Activated CD8-positive, alpha-beta T cell treated with anti-CD3 and anti-CD28 coated beads, Interleukin-2, amount 10 ng/mL, durations not matched to agents 7 days and 5 days (primary cell): ENCODE measurements at places on chromosomes 12 and 14. TPM values are rescaled to one million over a fixed set of nuclear protein-coding genes. Genes with fewer than 3 reads are reported as not detected.

KRT2 gene
- total RNA-seq: 0.10 TPM

BRF1 gene
- total RNA-seq: 42.1 TPM

HOTAIR gene
- total RNA-seq: not detected

P3H3 gene
- total RNA-seq: 0.26 TPM

PAX9 gene
- not detected for total RNA-seq

ZDHHC22 gene
- total RNA-seq: not detected

CEP290 gene
- total RNA-seq: 10.6 TPM

TAS2R14 gene
- total RNA-seq: 2.1 TPM

RTL1 gene
- total RNA-seq: not detected

TBX3 gene
- not detected for total RNA-seq

PTPRB gene
- not detected for total RNA-seq

CPNE8 gene
- 1.6 TPM for total RNA-seq

DNA sequence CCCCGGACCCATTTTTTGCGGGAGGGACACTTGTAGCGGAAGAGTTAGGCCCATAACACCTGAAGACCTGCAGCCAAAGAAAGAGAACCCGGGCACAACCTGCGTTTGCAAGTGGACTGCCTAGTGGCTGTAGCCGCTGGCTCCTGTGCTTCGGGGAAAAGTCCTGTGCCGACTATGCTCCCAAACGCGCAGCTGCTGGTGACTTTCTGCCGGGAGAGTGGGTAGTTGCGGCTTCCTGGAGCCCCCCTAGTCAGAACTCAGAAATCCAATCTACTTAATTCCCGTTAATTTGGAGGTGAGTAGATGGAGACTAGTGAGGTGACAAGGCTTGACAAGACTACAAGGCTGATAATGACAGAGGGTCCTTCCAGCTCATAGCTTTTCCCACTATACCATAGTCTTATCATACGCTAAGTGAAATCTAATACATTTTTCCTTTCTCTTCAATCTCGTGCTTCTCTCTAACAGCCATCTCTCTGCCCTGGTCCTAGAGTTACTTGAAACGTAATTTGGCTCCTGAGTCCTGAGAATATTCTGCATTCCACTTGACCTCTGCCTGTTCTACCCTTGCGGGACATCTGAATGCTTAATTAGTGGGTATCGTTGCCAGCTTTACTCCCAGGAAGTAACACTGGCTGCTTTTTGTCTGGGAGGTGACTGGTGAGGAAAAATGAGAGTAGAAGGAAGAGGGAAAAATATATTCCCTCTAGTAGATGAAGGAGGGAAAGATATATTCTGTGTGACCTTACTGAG is 556 bp downstream of the MTHFD1 start:
- peaks cover 53% of the 10 kb centered on the region for H3K4me1 ChIP-seq
- H3K27me3 ChIP-seq: no peaks in the 10 kb centered on the region
- H3K36me3 ChIP-seq: peaks cover 50% of the 10 kb centered on the region
- H3K4me3 ChIP-seq: peak overlapping the region; percentile 99

DNA sequence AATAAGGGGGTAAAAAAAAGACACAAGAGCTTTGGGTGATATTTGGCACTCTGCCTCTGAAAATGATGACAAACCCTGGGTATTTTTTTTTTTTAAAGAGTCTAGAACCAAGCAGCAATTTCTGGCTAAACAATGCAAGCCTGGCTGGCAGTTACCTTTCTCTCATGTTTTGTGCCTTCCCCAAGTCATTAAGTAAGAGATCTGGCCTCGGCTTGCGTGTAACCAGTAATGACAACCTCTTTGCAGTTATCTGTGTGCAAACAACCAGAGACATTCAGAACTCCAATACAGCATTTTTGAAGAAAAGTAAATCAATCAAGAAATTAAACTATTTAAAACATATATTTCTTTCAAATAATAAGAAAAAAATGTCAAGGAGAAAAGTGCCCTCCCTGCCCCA is 167.5 kb downstream of the KCNC2 start:
- DNase-seq: no peak
- H3K4me1 ChIP-seq: no peaks in the 10 kb centered on the region
- no peak overlapping the region for H3K4me3 ChIP-seq
- no peaks in the 10 kb centered on the region for H3K36me3 ChIP-seq

DNA sequence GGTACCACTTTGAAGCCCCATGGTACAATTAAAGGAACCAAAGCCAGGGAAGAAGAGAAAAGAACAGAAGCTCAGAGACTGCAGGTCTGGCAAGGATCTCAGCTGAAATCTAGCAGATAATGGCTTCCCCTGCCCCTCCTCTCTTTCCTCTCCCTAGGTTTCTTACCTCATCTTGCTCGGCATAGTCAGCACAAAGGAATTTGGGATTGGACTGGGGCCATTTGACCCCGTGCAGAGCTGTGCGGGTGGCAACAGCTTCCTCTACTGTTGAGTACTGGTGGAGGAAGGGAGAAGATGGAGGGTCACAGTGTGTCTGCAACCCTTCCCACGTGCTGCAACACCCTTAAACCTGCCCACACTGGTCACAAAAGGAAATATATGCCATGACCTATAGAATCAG is 4.7 kb upstream of the CDH24 start:
- H3K36me3 ChIP-seq: peaks cover 70% of the 10 kb centered on the region
- no peak for DNase-seq
- peaks cover under 1% of the 10 kb centered on the region for H3K27me3 ChIP-seq
- H3K4me3 ChIP-seq: no peak overlapping the region
- no peak overlapping the region for H3K27ac ChIP-seq

GRCh38 chr12:19608039-19608438 is 168.7 kb downstream of the AEBP2 start:
- H3K27ac ChIP-seq: no peak overlapping the region
- H3K27me3 ChIP-seq: no peaks in the 10 kb centered on the region
- no peak for DNase-seq
- H3K4me3 ChIP-seq: no peak overlapping the region

GRCh38 chr14:50350975-50351374 is 38.9 kb downstream of the DMAC2L start:
- H3K27ac ChIP-seq: no peak overlapping the region
- DNase-seq: no peak
- H3K4me3 ChIP-seq: no peak overlapping the region

GRCh38 chr12:50120521-50120920 is 8.5 kb downstream of the COX14 start:
- H3K4me3 ChIP-seq: no peak overlapping the region
- DNase-seq: no peak
- no peaks in the 10 kb centered on the region for H3K27me3 ChIP-seq
- peaks cover 17% of the 10 kb centered on the region for H3K4me1 ChIP-seq

DNA sequence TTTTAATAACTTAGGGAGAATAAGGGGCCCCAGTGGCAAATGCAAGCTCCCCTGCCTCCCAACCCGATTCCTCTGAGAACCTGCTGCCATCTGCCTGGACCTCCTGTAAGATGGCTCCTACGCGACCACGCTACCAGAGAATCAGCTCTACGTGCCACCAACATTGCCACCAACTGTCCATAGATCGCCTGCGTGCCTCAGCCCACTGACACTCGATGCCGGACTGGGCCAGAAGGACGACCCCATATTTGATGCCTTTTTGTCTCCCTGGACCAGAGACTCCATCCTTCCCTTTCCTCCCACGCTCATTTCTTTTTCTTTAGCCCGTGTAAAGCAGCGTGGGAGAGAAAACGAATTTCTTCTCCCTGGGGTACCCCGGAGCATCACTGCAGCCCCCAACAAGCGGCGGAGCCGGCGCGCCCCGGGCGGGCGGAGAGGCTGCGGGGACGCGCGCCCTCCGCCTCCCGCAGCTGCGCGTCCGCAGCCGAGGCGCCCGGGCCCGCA is 565 bp upstream of the KLHL42 start:
- peaks cover 7% of the 10 kb centered on the region for H3K27me3 ChIP-seq
- peaks cover 21% of the 10 kb centered on the region for H3K36me3 ChIP-seq
- H3K4me1 ChIP-seq: peaks cover 30% of the 10 kb centered on the region

- no peaks in the 10 kb centered on the region for H3K4me1 ChIP-seq
- no peak overlapping the region for H3K27ac ChIP-seq
- no peaks in the 10 kb centered on the region for H3K36me3 ChIP-seq
- H3K27me3 ChIP-seq: no peaks in the 10 kb centered on the region
- no peak overlapping the region for H3K4me3 ChIP-seq
- no peak for DNase-seq
These were observed 58.3 kb downstream of the C12orf56 start for GRCh38 chr12:64332296-64332695.

- H3K4me1 ChIP-seq: peaks cover 18% of the 10 kb centered on the region
- no peak for DNase-seq
- no peaks in the 10 kb centered on the region for H3K27me3 ChIP-seq
- H3K36me3 ChIP-seq: peaks cover 60% of the 10 kb centered on the region
These were observed 94.9 kb upstream of the TTC7B start for GRCh38 chr14:90911121-90911520.

DNA sequence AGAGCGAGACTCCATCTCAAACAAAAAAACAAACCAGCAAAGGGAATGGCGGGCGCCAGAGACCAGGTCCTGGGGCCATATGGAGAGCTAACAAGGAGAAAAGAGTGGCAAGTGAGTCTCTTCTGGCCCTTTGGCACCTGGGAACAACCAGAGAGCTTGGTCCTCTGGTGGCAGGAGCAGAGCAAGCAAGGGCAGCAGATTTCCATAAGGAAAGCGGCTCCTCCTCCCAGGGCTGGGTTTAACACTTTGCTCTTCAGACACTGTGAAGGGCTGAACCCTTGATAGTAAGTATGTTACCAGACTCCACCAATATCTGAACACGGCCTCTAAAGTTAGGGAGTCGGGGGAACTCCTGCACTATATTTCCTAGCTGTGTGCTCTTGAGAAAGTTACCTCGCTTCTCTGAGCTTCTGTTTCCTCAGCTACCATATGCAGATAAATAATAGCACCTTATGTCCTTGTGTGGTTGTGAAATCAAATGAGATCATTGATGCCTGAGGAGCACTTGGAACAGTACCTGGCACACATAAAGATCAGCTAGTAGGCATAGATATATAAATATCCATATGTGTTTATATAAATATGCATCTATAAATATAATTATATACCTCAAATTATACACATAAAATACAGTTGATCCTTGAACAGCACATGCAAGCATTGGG is 33.4 kb upstream of the PLEKHG6 start:
- peaks cover 9% of the 10 kb centered on the region for H3K4me1 ChIP-seq
- DNase-seq: no peak
- no peak overlapping the region for H3K4me3 ChIP-seq
- no peaks in the 10 kb centered on the region for H3K36me3 ChIP-seq
- no peak overlapping the region for H3K27ac ChIP-seq
- H3K27me3 ChIP-seq: peaks cover 20% of the 10 kb centered on the region

- peaks cover 2% of the 10 kb centered on the region for H3K27me3 ChIP-seq
- no peak overlapping the region for H3K27ac ChIP-seq
- no peak for DNase-seq
These were observed 21.8 kb upstream of the HDAC7 start for GRCh38 chr12:47841501-47841900.

- peaks cover 39% of the 10 kb centered on the region for H3K4me1 ChIP-seq
- H3K27me3 ChIP-seq: peaks cover 48% of the 10 kb centered on the region
- no peak overlapping the region for H3K27ac ChIP-seq
- H3K36me3 ChIP-seq: peaks cover 24% of the 10 kb centered on the region
- peak overlapping the region; percentile 38 for H3K4me3 ChIP-seq
- no peak for DNase-seq
These were observed 1.3 kb downstream of the DDN start for GRCh38 chr12:48997719-48998496.

- peak overlapping the region; percentile 30 for H3K27ac ChIP-seq
- DNase-seq: no peak
- H3K4me1 ChIP-seq: no peaks in the 10 kb centered on the region
- peaks cover 20% of the 10 kb centered on the region for H3K36me3 ChIP-seq
These were observed 23.3 kb downstream of the CHGA start for GRCh38 chr14:92945959-92946846.
